ENCODE measurements at places on chromosomes 6 and 20. TPM values are rescaled to one million over a fixed set of nuclear protein-coding genes. Genes with fewer than 3 reads are reported as not detected.

Gene FLOT1
- 51.2 TPM for total RNA-seq

Gene LY86
- total RNA-seq = 1.7 TPM

Gene SYNCRIP
- total RNA-seq = 64.6 TPM

Gene RBM39
- total RNA-seq = 270 TPM

Gene GPR63
- 0.85 TPM for total RNA-seq

Gene MLIP
- total RNA-seq = 12.8 TPM

Gene PTK6
- 70.6 TPM for total RNA-seq

Gene KHDC1L
- total RNA-seq = not detected

Gene TNF
- total RNA-seq = 6.4 TPM

Gene KIF25
- total RNA-seq = 0.76 TPM

Gene CPNE5
- total RNA-seq = 0.64 TPM

Gene SNAP91
- total RNA-seq = not detected

Gene LY6G6C
- total RNA-seq = 310 TPM

Gene FAM162B
- total RNA-seq = 1.4 TPM

Gene LRFN2
- total RNA-seq = not detected

Gene SLC16A10
- 73.5 TPM for total RNA-seq

Gene PRSS16
- 12.3 TPM for total RNA-seq

Gene LAMA5
- 405 TPM for total RNA-seq

Data from suprapubic skin (tissue), 4 donors.